ENCODE measurements at places on chromosomes 1 and 21. TPM values are rescaled to one million over a fixed set of nuclear protein-coding genes. Genes with fewer than 3 reads are reported as not detected.
A peak's percentile ranks its signal among the peaks of the same experiment; 100 is the strongest.

The PARP1 gene
- 230 TPM for total RNA-seq

The PARS2 gene
- total RNA-seq = 10.3 TPM

The SCCPDH gene
- total RNA-seq = 42.4 TPM

The SLAMF9 gene
- total RNA-seq = not detected

DNA sequence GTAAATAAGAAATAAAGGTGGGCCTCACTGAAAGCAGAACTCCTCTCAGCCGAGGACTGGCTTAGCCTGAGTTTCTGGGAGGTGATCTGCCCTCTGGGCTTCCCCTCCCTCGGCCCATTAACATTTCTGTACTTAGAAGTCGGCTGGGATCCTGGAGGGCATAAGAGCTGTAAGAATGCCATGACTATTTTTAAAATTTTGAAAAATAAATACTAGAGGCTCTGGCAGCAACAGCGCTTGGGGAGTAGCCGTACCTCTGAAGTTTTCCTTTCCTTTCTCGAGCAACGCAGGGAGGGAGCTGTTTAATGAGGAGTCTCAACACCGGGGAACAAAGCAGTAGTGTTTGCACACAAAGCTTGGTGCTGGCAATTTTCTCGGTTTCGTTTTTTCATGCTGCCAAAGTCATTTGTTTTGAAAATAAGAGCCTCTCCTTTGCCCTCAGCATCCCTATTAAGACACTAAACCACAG lies 498.7 kb downstream of the SMYD3 start:
- DNase-seq = no peak

DNA sequence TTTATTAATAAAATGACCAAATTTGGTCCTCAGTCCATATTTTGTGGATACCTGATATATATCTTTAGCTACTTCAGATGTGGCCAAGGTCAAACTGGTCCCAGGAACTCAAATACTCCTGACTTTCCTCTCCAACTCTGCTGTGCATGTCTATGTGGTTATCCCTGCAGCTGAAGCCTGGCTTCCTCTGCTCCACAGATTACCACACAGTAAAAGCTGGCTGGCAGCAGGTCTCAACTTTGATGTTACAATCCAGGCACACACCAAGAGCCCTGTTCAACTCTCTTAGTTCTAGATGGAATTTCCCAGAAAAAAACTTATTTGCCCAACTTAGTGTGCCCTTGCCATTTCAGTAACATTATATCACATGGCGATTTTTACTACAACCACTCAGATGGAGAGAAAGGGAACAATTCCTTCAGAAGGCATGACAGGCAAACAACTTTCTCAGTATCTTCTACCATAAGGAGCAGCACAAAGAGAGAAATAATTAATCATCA lies 479.5 kb downstream of the PLPP3 start:
- no peak for DNase-seq

GRCh38 chr1:103344930-103345329 lies 180.6 kb upstream of the RNPC3 start:
- DNase-seq = no peak

DNA sequence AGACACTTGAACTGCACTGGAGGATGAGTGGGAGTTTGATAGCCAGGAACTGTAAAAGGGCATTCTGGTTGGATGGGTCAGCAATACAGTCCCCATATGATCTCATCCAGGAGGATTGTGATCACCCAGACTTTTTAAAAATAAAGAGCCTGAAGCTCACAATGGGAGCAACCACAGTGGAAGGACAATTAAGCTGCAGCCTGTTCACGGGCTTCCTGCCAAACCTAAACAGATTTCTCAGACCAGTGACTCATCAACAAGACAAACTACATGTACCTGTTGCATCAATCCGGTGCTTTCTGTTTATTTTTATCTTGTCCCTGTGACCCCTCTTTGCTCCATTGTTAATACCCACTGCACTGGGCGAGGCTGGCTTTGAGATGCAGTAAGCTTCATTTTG lies 52.3 kb downstream of the PAPPA2 start:
- DNase-seq = peak; percentile 70

DNA sequence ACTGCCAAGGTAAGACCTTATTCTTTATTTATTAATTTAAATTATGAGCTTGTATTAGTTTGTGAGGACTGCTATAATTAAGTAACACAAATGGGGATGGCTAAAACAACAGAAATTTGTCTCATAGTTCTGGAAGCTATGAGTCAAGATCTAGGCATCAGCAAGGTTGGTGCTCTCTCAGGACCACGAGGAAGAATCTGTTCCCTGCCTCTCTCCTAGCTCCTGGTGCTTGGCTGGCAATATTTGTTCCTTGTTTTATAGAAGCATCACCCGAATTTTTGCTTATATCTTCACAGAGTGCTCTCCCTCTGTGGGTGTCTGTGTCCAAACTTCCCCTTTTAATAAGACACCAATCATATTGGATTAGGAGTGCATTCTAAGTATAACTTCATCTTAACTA lies 41.4 kb upstream of the CCDC190 start:
- DNase-seq = peak; percentile 52

DNA sequence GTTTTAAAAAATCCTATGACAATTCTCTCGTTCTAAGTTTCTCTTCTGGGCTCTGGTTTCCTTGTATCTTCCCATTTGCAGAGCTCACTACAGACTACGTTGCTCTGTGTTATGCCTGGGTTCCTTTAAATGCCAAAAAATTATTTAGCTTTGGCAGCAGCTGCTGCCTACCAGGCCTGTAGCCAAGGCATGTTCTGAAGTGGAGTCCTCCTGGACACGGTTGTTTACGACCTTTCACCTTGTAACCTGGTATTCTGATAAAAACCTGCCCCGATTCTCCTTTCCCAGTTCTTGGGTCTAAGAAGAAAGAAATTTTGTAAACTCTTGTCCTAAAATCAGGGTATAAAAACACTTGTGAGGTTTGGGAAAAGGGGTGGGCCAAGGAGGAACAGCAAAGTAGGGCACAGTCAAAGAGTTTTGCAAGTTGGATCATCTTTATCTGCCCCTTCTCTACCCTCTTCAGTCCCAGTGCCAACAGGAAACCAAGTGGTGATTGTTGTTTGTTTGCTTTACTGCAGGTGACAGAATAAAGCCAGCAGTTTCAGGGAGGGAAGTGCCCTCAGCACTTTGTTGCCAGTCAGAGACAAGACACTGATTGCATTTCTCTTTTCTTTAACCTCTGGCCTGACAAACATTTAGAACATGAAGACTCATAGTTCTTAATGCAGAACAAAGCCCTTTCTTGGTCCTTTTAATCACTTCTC lies 3.1 kb upstream of the TXNIP start:
- DNase-seq = no peak

DNA sequence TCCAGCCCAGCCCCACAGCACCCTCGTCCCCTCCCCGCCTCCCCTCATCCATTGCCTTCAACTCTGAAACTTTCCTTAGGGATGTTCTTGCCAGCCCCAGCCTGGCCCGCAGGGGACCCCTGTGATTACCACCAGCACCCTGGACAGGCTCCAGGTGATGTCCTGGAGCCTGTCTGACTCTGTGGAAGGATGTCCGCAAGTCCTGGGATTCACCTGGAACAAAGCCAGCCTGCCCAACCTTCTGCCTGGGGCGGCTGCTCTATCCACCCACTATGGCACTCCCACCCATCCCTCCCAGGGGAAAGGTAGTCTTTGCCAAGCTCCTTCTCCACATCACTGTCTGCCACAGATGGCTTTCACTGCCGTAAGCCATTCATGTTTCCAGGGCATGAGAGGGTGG lies 24.4 kb upstream of the PTPRF start:
- no peak for DNase-seq

DNA sequence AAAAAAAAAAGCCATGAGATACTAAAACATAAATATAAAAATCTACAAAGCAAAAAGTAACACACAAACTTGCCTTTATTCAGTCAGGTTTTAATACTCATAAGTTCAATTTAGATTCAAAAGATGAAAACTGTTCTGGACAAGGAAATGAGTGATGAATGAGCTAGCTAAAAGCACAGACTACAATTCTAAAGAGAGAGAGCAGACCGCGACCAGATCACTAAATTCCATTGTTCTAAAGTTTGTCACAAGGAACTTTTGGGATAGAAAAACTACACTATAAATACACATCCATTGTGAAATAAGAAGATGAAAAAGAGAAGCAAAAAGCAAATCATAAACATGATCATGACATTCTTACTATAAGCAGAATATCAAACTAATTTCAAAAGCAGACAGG lies 1.7 kb downstream of the ODF2L start:
- DNase-seq = peak; percentile 35

All from M059J (cell line).